ENCODE measurements at places on chromosomes 11 and 22. TPM values are rescaled to one million over a fixed set of nuclear protein-coding genes. Genes with fewer than 3 reads are reported as not detected.

DNA sequence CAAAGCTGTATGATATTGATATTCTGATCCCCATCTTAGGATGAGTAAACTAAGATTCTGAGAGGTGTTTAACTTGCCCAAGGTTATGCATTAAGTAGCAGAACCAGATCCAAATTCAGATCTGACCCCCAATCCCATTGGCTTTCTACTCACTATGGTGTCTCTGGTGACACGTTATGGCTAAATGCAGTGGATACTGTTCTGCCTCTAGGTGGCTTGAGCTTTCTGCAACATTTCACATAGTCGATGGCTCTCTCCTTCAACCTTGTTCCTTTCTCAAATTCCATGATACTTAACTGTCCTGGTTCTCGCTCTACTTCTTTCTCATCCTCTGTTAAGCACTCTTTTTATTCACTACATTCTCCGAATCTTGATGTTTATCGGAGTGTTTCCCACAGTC is 9.4 kb downstream of the C11orf97 start:
- no peak overlapping the region for H3K27ac ChIP-seq
- no peaks in the 10 kb centered on the region for H3K27me3 ChIP-seq
- no peak overlapping the region for H3K4me3 ChIP-seq
- DNase-seq = no peak
- no peaks in the 10 kb centered on the region for H3K4me1 ChIP-seq

DNA sequence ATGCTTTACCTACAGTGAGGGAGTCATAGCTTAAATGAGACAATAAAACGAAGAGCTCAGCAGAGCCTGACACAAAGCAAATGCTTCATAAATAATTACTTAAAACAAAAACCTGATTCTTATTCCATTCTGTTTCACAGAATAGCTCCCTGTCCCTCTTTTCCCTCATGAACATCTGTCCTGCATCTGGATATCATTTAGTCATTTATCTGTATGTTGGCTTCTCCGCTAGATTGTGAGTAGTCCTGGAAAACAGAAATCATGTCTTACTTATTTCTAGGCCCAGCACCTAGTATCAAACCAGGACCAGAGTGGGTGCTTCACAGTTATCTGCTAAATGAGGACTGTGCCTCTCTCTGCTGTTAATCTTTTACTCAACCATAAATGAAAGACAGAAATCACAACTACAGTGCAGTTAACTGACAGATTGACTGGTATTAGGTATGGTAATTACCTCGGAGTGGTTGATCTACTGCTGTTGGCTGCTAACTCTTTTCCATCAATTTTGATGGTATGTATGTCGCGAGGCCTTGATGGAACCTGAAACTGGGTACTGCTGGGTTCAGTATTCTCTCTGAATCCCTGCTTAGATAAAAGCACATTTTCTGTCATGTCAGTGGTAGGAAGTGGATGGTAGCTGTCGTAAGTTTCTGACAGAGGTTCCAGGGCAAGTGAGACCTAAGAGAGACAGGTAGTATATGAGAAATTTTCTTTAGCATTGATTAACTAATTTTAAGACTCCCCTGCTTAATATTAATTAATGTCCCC is 31.5 kb downstream of the C2CD3 start:
- no peaks in the 10 kb centered on the region for H3K4me1 ChIP-seq
- H3K27ac ChIP-seq = peak overlapping the region; percentile 5
- peaks cover 48% of the 10 kb centered on the region for H3K36me3 ChIP-seq
- no peak overlapping the region for H3K4me3 ChIP-seq

- H3K4me3 ChIP-seq = no peak overlapping the region
- no peaks in the 10 kb centered on the region for H3K36me3 ChIP-seq
- no peak overlapping the region for H3K27ac ChIP-seq
- no peak for DNase-seq
- H3K4me1 ChIP-seq = peaks cover 9% of the 10 kb centered on the region
Observed at GRCh38 chr11:84870486-84870885, 756.7 kb downstream of the DLG2 start.

MMP11 gene
- 22.8 TPM for total RNA-seq

DNA sequence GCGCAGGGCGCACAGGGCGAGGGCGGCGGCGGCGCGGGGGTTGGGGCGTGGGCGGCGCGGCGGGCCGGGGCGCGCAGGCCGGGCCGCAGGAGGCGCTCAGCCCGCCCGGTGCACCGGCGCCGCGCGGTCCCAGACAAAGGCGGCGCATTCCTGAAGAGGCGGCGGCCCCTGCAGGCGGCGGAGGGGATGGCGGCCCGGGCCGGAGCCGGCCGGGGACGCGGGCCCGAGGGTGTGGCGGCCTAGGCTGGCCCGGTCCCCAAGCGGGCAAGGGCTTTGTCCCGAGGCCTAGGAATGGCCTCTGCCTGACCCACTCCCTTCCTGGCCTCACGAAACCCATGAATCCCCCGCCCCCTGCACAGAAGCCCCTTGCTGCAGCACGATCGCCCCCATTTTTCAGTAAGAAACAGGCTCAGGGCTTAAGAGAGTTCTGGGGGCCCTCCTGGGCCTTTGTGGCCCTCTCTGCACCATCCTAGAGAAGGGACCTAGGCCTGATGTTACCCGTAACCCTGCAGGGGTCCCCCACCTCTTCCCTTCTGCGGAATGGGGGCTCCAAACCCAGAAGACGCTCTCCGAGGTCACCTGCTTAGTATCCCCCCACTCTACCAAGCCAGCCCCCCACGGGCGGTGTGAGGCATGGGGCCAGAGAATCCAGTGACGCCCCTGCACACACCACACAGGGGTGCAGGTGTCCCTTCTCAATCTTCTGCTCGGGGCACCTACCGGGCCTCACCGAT is at the start of gene RTN4R:
RTN4R (minus strand) TSS at position 40 of the 734 bp plus-strand sequence. CDS start 226 bp downstream, outside the sequence.
- DNase-seq = peak; percentile 71
- H3K27ac ChIP-seq = no peak within 1 kb of the TSS
- no peaks in the 10 kb centered on the region for H3K36me3 ChIP-seq
- H3K4me1 ChIP-seq = peaks cover 9% of the 10 kb centered on the region
- H3K27me3 ChIP-seq = no peaks in the 10 kb centered on the region

CCDC116 gene
- total RNA-seq = 0.15 TPM

OR8A1 gene
- not detected for total RNA-seq

PACS1 gene
- total RNA-seq = 57.6 TPM

DNA sequence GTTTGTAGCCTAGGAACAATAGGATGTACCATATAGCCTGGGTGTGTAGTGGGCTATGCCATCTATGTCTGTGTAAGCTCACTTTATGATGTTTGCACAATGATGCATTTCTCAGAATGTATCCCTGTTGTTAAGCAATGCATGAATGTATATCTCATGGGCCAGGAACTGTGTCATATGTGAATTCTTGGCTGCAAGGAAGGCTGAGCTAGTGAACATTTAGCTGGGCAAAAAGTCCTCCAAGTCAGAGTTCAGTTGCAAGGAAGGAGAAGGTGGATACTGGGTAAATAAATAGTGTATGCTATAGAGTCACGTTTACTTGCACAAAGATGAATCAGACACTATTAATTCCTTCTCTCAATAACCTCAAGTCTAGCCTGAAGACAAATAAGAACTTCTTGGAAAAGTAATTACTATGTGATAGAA is 136.1 kb downstream of the EHF start:
- H3K27me3 ChIP-seq = no peaks in the 10 kb centered on the region
- H3K4me3 ChIP-seq = no peak overlapping the region
- no peaks in the 10 kb centered on the region for H3K4me1 ChIP-seq
- H3K36me3 ChIP-seq = no peaks in the 10 kb centered on the region
- H3K27ac ChIP-seq = no peak overlapping the region

NRIP3 gene
- 1.1 TPM for total RNA-seq

DNA sequence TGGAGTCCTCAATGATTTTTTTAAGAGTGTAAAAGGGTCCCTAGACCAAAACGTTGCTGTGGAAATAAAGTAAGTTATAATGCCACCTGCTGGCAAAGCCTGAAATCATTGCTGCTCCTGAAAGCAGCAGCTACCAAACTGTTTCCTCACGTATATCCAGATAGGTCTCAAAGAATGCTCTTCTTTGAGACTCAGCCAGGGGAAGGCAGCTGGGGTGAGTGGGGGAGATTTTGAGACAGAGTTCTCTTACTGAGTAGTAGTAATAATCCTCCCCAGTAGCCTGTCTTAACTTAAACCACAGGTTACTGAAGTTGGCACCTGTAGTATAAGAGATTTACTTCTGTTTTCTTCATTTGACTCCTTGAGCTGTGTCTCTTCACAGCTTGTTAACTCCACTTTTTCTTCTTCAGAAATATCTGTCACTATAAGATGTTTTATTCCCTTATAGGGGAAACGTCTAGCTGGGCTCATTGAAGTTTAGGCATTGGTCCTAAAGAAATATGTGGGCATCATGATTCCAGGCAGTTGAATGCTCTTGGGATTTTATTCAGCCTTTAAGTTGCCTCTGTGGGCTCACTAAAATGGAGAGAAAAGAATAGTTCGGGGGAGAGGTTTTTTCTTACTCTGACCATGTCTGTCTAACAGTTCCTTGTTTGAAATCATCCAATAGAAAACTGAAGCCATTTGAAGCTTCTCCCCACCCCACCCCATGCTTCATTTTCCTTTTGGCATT is 77.9 kb downstream of the BTBD10 start:
- H3K4me1 ChIP-seq = peaks cover 11% of the 10 kb centered on the region
- no peak for DNase-seq
- H3K27me3 ChIP-seq = no peaks in the 10 kb centered on the region
- no peak overlapping the region for H3K4me3 ChIP-seq
- H3K36me3 ChIP-seq = peaks cover 100% of the 10 kb centered on the region

All from heart right ventricle (tissue), 16 donors.